ENCODE measurements at places on chromosomes 16 and 17.

DNA sequence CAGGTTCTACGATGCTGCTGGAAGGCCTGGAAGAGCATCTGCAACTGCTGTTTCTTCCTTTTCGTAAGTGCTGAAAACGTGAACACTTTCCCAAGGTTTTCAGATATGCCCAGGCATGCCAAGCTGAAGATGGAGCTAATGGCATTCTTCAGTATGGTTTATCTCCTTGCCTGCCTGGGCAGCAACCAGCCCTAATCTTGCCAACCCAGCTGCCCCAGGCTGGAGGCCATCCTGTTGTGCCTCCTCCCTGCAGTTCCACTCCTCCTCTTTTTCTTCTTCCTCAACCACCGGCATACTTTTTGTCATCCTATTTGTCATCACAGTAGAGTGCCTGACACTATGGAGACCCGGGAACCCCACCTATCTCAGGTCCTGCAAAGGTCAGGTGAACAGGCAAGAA, 1849.3 kb downstream of the TP53TG3F start:
- no peak for DNase-seq

GRCh38 chr16:68229431-68230175, 6.3 kb downstream of the ESRP2 start:
- DNase-seq, result peak; percentile 60

GRCh38 chr17:78185981-78186691, 716 bp downstream of the TK1 start:
- no peak for DNase-seq

GRCh38 chr16:87658564-87659225, 56.4 kb downstream of the JPH3 start:
- no peak for DNase-seq

DNA sequence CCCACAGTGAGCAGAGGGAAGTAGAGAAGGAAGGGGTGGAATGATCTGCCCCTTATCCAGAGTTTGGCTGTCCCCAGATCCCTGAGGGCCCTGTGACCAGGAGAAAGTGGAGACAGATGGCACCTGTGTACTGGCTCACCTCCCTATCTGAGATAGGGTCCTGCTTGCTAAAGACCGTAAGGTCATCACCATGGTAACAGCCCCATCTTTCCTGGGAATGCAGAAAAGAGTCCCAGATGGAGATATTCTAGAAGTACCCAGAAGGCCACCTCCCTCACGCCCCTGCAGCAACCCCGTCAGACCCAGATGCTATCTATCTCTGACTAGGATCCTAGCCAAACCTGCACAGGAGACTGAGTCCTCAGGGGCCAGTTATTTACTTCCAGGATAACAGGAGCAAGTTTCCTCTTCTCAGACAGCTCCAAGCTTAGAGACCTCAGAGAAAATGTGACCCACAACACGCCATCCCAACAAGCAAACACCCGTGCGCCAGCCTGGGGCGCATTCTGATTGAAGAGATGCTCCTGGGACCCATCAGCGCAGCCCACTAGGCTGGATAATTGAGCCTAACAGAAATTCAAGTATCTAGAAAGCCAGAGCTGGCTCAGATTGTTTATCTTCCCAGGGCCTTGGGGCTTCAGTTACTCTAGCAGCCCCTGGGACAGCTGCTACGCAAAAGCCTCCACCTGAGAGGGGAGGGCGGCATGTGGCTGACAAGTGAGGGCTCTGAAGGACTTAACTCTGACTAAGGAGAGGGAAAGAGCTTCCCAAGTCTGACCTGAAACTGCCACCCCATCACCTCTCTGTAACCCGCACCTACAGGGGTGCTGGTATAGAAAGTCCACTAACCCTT, 1.9 kb downstream of the ORMDL3 start:
- DNase-seq, result no peak

DNA sequence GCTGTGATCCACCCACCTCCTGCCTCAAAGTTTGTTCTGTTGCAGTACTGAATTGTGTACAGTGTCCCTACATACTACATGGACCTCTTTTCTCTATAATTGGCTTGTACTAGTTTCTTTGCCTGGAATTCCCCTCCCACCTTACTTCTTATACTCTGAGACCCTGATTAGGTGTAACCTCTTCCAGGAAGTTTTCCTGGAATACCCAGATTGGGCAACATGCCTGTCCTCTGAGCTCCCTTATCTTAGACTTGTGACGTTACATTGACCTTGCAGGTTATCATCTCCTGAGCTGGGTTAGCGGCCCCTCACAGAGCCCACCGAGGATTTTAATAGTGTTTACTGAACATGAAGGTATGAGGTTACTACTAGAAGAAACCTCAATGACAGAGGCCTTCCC, 237.0 kb downstream of the ZNF423 start:
- no peak for DNase-seq

- DNase-seq, result no peak
Observed at GRCh38 chr17:81976332-81977210, 858 bp upstream of the ASPSCR1 start.

DNA sequence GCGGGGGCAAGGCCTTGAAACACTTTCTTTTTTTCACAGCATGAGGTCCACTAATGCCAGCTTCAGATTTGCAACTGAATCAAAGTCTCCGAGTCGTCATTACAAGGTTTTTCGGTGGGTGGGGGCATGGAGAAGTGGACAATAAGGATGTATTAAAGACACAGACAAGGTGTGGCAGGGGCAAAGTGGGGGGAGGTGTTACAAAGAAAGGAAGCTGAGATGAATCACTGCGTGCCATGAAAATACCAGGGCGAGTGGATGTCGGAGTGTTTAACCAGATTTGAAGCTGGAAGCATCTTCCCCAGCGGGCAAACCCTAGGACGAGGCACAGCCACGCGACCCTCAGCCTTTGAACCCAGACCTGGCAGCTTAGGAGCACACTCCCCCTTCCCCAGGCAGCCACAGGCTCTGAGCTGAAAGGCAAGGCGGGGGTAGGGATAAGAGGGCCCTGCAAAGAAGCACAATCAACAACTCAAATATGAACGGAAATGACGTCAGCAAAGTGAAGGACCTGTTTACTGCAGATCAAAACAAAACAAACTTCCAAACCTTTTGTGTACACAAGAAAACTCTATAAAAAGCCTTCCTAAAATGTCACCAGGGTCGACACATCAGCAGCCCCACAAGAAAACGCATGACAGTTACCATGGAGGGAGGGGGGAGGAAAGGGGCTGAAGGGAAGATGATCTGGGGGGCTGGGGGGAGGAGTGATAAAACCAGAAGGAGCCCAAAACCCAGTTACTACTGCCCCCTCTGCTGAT, 5.6 kb upstream of the ZFHX3 start:
- peak; percentile 96 for DNase-seq

DNA sequence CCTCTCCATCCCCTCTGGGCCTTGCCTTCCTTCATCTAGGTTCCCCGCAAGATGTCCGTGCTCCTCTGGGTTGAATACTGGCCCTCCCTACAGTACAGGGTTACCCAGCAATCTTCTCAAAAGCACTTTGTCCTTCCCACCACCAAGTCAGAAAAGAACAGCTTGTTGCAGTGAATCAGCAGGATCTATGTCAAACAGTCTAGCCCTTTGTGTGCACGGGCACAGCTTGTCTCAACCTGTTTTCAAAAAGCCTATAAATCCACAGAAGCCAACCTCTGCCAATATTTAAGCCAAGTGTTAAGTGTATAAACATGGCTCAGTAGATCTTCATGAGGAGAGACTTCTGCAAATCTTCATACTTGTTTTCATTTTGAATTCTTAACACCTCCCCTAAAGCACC, 25.2 kb downstream of the C17orf67 start:
- no peak for DNase-seq

Measured in kidney capillary endothelial cell (primary cell).